ENCODE measurements at places on chromosomes 5 and 9. TPM values are rescaled to one million over a fixed set of nuclear protein-coding genes. Genes with fewer than 3 reads are reported as not detected.

- H3K27ac ChIP-seq, result no peak overlapping the region
- no peak overlapping the region for H3K4me3 ChIP-seq
- no peak for DNase-seq
- peaks cover 3% of the 10 kb centered on the region for H3K27me3 ChIP-seq
Observed at GRCh38 chr5:148864113-148864841, 37.9 kb downstream of the ADRB2 start.

DNA sequence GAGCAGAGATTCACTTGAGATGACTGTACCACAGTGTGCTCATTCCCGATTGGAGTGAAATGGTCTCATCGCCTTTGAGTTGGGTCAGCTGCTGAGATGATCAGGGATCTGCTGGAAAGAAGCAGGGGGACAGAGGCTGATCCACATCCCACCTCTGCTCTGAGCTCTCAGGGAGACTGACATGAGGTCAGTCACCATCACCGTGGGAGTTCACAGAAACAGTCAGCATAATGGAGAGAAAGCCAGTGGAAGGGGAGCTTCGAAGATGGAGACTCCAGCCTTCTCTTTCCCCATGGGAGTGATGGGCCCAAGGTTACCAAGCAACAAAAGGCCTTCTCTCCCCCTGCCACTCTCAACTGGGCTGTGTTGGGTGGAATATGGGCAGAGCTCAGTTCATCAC lies 276.4 kb downstream of the CDK5RAP2 start:
- H3K27me3 ChIP-seq, result peaks cover 8% of the 10 kb centered on the region
- H3K36me3 ChIP-seq, result no peaks in the 10 kb centered on the region
- no peaks in the 10 kb centered on the region for H3K4me1 ChIP-seq
- H3K27ac ChIP-seq, result no peak overlapping the region

DNA sequence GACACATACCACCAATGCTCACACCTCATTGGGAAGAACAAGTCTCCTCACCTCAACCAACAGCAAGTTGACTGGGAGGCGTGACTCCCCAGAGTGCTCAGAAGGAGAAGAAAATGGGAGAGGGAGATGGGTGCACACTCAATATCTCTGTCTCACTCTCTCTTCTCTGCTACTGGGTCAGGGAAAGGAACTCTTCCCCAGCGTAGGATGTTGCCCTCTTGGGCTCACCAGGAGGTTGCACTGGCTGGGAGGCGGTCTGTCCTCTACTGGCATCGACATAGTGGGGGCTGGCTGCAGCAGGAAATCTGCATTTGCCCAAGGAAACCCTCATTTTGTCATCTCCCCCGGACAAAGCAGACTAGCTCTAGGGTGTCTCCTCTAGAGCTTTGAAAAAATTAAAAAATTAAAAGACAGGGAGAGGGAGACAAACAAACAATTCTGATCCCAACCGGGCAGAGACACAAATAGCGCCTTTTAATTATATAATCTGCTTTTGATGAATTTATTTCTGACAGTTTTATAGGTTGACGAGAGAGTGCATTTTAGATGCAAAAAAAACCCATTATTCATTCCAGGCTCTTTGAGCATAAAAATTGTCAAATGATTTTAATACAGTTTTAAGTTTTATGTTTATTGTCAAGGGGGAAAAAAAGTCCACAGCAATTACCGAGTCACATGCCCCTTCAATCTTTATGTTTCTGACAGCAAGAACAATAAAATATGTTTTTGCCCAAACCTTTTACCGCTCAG lies 179.3 kb upstream of the MVB12B start:
- H3K4me3 ChIP-seq, result no peak overlapping the region
- peaks cover 2% of the 10 kb centered on the region for H3K36me3 ChIP-seq
- peaks cover 8% of the 10 kb centered on the region for H3K4me1 ChIP-seq
- H3K27me3 ChIP-seq, result peaks cover 28% of the 10 kb centered on the region

DNA sequence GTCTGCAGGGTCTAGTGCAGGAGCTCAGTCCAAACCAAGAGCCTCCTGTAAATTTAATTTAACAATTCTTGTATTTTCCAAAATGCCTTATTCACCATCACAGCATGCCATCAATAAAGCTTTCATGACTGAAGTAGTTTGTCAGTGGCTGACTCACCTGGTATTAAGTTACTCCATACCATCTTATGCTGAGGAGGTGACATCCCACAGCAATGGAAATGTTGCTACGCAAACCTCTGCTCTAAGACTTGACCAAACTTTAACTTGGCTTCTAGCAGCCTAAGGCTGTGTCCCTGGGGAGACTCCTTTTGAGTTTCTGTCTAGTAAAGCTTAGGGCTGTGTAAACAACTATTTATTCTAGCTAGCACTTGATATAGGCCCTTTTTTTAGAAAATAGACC lies 1231.3 kb upstream of the CDH18 start:
- H3K27ac ChIP-seq, result no peak overlapping the region
- no peak for DNase-seq
- H3K36me3 ChIP-seq, result no peaks in the 10 kb centered on the region
- H3K27me3 ChIP-seq, result no peaks in the 10 kb centered on the region

GRCh38 chr5:14218480-14218879 lies 75.3 kb downstream of the TRIO start:
- H3K27ac ChIP-seq, result no peak overlapping the region
- H3K4me3 ChIP-seq, result no peak overlapping the region
- peaks cover 6% of the 10 kb centered on the region for H3K4me1 ChIP-seq
- no peak for DNase-seq

DNA sequence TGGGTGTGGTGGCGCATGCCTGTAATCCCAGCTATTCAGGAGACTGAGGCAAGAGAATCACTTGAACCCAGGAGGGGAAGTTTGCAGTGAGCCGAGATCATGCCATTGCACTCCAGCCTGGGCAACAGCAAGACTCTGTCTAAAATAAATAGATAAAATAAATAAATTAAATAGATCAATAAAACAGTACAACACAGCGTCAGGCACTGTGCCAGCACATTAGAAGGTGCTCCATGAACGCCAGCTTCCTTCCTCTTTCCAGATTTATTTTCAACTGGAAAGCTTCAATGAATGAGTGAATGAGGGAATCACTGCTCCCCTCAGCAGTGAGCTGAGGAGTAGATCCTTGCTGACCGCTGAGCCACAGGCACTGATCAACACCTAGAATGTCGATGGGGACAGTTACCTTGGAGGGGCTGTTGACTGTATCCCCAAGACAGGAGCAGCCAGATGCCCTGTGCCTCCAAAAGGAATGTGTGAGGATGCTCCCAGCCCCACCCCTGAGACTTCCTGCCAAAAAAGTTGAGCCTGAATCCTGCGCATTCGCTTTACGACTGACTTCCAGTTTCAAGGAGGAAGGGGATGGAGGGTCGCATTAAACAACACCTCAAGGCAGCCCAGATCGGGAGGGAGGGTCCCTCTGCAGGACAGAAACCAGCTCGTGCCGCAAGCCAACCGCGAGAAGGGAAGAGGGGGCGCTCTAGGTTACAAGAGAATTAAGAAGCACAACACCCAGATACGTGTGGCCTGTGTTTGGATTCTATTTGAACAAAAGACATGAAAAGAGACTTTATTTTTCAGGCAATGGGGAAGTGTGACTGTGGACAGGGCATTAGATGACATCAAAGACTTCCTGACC lies 54.0 kb upstream of the CNOT6 start:
- no peak for DNase-seq
- H3K27ac ChIP-seq, result no peak overlapping the region

DNA sequence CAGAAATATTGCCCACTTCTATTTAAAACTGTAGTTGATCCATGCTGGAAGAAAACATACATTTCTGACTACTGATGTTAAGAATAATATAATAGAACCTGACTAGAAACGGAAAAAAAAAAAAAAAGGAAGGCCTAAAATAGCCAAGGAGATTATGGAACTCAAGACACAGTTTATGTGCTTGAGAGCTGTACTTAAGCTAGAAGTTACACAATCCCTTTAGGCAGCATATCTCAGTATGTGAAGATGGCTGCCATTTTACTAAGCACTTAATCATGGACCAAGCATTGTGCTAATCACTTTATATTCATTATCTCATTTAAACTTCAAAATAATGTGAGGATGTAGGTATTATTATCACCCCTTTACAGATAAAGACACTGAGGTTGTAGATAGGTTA lies 73.0 kb upstream of the NR4A3 start:
- no peak overlapping the region for H3K27ac ChIP-seq
- H3K36me3 ChIP-seq, result no peaks in the 10 kb centered on the region
- H3K4me3 ChIP-seq, result no peak overlapping the region
- no peak for DNase-seq
- no peaks in the 10 kb centered on the region for H3K4me1 ChIP-seq

- H3K4me3 ChIP-seq, result no peak overlapping the region
- H3K36me3 ChIP-seq, result no peaks in the 10 kb centered on the region
- no peak for DNase-seq
- no peak overlapping the region for H3K27ac ChIP-seq
Observed at GRCh38 chr9:14344941-14345353, 31.0 kb upstream of the NFIB start.

GRCh38 chr9:124268248-124268647 lies 10.5 kb downstream of the NEK6 start:
- H3K27ac ChIP-seq, result no peak overlapping the region
- no peaks in the 10 kb centered on the region for H3K36me3 ChIP-seq
- no peak for DNase-seq
- no peak overlapping the region for H3K4me3 ChIP-seq
- peaks cover 7% of the 10 kb centered on the region for H3K27me3 ChIP-seq
- H3K4me1 ChIP-seq, result no peaks in the 10 kb centered on the region

GRCh38 chr5:1536322-1536845 lies 12.6 kb upstream of the LPCAT1 start:
- H3K4me3 ChIP-seq, result peak overlapping the region; percentile 72
- H3K27ac ChIP-seq, result peak overlapping the region; percentile 90
- no peaks in the 10 kb centered on the region for H3K36me3 ChIP-seq
- peaks cover 22% of the 10 kb centered on the region for H3K4me1 ChIP-seq
- H3K27me3 ChIP-seq, result peaks cover 2% of the 10 kb centered on the region
- DNase-seq, result peak; percentile 86

GRCh38 chr5:81154725-81155124 lies 78.4 kb upstream of the CKMT2 start:
- DNase-seq, result no peak
- H3K4me3 ChIP-seq, result no peak overlapping the region
- H3K36me3 ChIP-seq, result peaks cover 20% of the 10 kb centered on the region
- H3K4me1 ChIP-seq, result no peaks in the 10 kb centered on the region
- no peaks in the 10 kb centered on the region for H3K27me3 ChIP-seq

- peak overlapping the region; percentile 75 for H3K27ac ChIP-seq
- no peaks in the 10 kb centered on the region for H3K27me3 ChIP-seq
- H3K4me1 ChIP-seq, result peaks cover 94% of the 10 kb centered on the region
- DNase-seq, result no peak
- no peak overlapping the region for H3K4me3 ChIP-seq
Observed at GRCh38 chr5:154783774-154784460, 28.7 kb downstream of the LARP1 start.

- no peaks in the 10 kb centered on the region for H3K27me3 ChIP-seq
- H3K4me3 ChIP-seq, result no peak overlapping the region
- no peak overlapping the region for H3K27ac ChIP-seq
- no peaks in the 10 kb centered on the region for H3K36me3 ChIP-seq
- DNase-seq, result no peak
Observed at GRCh38 chr9:13598738-13599137, 319.2 kb upstream of the MPDZ start.

GRCh38 chr5:43315682-43316081 lies 2.5 kb upstream of the HMGCS1 start:
- H3K27me3 ChIP-seq, result no peaks in the 10 kb centered on the region
- peaks cover 35% of the 10 kb centered on the region for H3K36me3 ChIP-seq
- peak overlapping the region; percentile 96 for H3K27ac ChIP-seq
- peak; percentile 71 for DNase-seq

DNA sequence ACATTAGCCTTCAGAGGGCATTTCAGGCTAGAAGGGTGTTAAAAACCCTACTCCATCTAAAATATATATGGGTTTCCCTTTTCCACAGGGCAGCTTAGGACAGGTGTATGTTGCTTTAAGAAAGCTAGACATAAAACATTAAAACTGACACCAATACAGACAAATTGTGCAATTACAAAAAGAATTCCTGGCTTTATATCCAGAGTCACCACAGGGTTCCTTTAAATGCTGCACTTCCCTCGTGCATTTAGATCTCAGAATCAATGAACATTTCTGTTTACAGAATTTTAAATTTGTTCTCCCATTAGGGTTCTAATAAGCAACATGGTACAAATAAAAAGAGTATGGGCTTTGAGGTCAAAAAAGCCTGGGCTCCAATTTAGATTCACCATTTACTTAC lies 170.2 kb downstream of the MAPKAP1 start:
- peaks cover 6% of the 10 kb centered on the region for H3K36me3 ChIP-seq
- DNase-seq, result no peak
- H3K27me3 ChIP-seq, result no peaks in the 10 kb centered on the region

DNA sequence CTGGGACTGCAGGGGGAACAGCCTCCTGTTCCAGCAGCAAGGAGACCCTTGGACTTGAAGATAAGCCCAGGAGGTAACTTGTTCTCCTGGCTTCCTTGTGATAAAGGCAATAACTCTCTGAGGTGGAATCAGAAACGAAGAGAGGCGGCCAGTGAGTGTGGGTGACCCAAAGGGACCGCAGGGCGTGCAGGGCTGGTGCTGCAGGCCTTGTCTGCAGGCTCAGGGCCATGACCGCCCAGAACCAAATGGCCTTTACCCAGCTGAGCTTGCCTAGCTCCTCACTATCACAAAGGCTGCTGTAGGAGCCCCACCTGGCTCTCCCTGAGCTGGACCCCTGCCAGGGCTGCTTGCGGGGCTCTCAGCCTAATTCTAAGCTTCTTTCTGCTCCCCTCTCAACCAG lies 72.5 kb downstream of the NDFIP1 start:
- DNase-seq, result no peak
- H3K27me3 ChIP-seq, result no peaks in the 10 kb centered on the region
- H3K4me3 ChIP-seq, result no peak overlapping the region
- no peaks in the 10 kb centered on the region for H3K4me1 ChIP-seq
- no peaks in the 10 kb centered on the region for H3K36me3 ChIP-seq

DNA sequence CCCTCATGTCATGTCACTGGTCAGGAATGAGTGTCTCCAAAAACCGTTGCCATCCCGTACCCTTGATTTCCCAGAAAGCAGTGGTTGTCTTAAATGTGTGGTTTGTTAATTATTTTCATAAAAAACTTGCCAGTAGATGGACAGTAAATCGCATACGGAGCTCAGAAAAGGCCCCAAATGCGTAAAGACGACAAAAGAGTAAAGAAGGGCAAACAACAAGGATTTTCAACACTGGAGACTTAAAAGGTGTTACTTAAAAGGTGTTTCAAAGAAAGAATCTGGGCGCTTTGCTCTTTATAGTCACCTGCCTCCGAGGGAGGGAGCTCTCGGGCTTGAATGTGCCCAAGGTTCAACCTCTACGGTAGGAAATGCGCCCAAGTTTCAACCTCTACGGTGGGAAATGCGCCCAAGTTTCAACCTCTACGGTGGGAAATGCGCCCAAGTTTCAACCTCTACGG lies 734 bp downstream of the KIF27 start:
- no peaks in the 10 kb centered on the region for H3K27me3 ChIP-seq
- no peaks in the 10 kb centered on the region for H3K36me3 ChIP-seq
- peaks cover 12% of the 10 kb centered on the region for H3K4me1 ChIP-seq

GRCh38 chr5:39226100-39226451 lies 6.7 kb upstream of the FYB1 start:
- H3K27me3 ChIP-seq, result no peaks in the 10 kb centered on the region
- H3K4me3 ChIP-seq, result peak overlapping the region; percentile 16

- no peaks in the 10 kb centered on the region for H3K36me3 ChIP-seq
- peaks cover 18% of the 10 kb centered on the region for H3K4me1 ChIP-seq
- no peak for DNase-seq
- H3K27ac ChIP-seq, result no peak overlapping the region
Observed at GRCh38 chr5:140628711-140629110, 4.3 kb downstream of the CD14 start.

GRCh38 chr9:78676623-78677022 lies 379.7 kb downstream of the PSAT1 start:
- H3K27me3 ChIP-seq, result no peaks in the 10 kb centered on the region
- no peak overlapping the region for H3K27ac ChIP-seq
- H3K36me3 ChIP-seq, result no peaks in the 10 kb centered on the region
- H3K4me1 ChIP-seq, result no peaks in the 10 kb centered on the region

The DOCK8 gene
- 100 TPM for total RNA-seq

The ANXA1 gene
- 26.0 TPM for total RNA-seq

The ECSCR gene
- total RNA-seq, result 0.83 TPM

The EQTN gene
- not detected for total RNA-seq

The CDC25C gene
- total RNA-seq, result 15.9 TPM

The SPINK6 gene
- not detected for total RNA-seq

The TICAM2 gene
- 0.87 TPM for total RNA-seq
